ENCODE measurements at places on chromosomes 11 and 22.

GRCh38 chr11:18726040-18726439, at the start of gene IGSF22:
Gene IGSF22, minus strand, starts transcription at chr11:18726188. Its CDS starts 1,952 bp downstream, at chr11:18724236.
- no peak for DNase-seq

GRCh38 chr11:103805688-103806009, 230.8 kb upstream of the DDI1 start:
- DNase-seq = no peak

DNA sequence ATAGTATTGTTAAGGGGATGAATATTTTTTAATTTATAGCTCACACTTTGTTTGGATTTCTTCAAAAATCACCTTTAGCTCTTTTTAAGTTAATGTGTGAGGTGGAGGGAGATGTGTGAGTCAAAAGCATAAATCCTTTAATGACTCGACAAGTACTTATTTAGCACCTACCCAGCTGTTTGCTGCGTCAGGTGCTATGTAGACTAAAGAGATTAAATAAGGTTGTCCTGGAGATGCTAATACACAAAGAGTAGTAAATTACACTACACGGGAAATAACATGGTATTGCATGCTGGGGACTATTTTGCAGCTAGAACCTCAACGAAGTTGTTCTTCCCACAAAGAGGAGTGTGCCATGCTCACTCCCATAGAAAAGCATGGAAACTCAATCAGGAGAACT, 583.3 kb upstream of the TENM4 start:
- no peak for DNase-seq

- DNase-seq = no peak
These were observed 95.9 kb downstream of the FBXO7 start for GRCh38 chr22:32570501-32570900.

DNA sequence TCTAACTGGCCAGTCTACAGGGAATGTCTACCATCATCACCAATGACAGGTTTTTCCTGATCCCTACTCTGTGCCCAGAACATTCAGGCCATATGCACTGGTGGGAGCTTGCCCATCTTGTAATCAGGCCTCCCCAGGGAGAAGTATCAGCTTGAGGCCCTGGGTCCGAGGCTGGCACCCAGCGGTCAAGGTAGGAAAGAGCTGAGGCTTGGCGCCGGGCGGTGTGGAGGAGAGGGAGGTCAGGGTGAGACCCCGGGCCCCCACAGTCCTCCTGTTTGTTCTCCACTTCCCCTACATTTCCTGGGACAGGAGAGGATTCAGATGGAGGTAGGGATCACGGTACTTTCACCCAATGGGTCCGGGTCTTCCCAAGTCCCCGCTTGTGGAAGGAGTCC, 15.5 kb downstream of the TSKU start:
- no peak for DNase-seq

DNA sequence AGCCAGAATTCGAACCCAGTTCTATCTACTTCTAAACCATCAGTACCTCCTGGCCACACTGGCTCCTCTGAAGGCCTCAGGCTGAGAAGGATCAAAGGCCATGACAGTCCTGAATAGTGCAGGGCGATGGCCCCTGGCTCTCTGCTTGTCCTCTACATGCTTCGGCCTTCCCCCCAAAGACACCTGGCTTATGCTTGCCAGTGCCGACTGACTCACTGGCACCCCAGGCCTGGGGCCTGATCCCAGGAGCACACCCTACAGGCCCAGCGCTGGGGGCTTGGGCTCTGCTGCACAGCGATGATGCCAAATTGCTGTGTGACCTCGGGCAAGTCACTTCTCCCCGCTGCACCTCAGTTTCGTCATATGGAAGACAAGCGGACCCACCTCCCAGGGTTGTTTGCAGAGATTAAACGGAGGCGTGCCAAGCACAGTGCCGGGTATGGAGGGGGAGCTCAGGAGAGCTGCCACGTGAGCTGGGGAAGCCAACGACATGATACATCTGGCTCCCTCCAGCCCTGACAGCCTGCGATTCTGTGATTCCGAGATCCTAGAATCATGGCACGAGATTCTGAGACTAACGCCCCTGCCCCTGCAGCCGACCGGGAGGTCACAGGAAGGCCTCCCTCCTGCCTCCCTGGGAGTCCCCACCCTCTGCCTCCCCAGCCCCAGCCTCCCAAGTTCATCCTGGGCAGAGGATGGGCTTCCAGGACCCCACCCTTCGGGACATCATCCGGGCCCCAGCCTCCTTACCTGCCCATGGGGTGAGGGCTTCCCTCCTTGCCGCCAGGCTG, 1.0 kb downstream of the SSTR3 start:
- no peak for DNase-seq

DNA sequence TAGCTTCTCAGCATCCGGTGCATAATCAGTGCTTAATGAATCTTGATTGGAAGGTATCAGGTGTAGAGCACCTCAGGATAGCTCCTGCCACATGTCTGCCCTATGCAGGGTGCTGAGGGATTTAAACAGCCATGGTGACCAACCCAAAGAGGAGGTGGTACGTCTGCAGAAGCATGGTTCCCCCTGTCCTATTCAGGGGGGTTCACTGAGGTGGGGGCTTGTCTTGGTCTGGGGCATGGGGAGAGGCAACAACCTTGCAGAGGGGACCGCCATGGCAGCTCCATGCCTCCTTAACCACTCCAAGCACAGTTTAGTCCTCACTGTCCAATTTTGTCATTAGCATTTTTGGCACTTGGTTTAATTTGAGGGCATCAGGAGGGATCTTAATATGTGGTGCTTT, 24.9 kb downstream of the UBE2L3 start:
- no peak for DNase-seq

GRCh38 chr11:33970984-33971466, 79.1 kb upstream of the LMO2 start:
- peak; percentile 52 for DNase-seq

GRCh38 chr22:20982563-20982882, 426 bp downstream of the LZTR1 start:
- no peak for DNase-seq

- DNase-seq = no peak
These were observed 39.9 kb downstream of the SLC5A1 start for GRCh38 chr22:32083000-32083399.

- no peak for DNase-seq
These were observed 356.3 kb upstream of the ISX start for GRCh38 chr22:34709641-34710040.

DNA sequence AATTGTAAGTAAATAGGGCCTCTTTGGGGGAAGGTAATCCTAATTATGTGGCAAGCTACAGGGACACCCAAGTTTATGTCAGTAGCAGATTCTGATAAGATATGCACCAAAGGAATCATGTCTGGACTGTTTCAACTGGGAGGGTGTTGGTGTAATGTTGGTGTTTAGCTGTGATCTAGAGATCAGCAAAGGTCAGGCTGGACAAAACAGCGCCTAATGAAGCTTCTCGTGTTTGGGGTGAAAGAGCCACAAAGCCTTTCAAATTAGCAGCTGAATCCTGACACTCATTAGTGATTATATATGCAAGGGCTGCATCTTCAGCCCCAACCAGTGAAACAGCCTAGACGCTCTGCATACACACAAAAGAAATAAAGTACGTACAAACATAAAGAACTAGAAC, 106.3 kb downstream of the MPPED2 start:
- DNase-seq = peak; percentile 40
